Stimulated activated CD8-positive, alpha-beta memory T cell treated with anti-CD3 and anti-CD28 coated beads, Interleukin-4, amount 100 ng/mL, for 4 hours (primary cell): ENCODE measurements at places on chromosomes 12 and 14.

DNA sequence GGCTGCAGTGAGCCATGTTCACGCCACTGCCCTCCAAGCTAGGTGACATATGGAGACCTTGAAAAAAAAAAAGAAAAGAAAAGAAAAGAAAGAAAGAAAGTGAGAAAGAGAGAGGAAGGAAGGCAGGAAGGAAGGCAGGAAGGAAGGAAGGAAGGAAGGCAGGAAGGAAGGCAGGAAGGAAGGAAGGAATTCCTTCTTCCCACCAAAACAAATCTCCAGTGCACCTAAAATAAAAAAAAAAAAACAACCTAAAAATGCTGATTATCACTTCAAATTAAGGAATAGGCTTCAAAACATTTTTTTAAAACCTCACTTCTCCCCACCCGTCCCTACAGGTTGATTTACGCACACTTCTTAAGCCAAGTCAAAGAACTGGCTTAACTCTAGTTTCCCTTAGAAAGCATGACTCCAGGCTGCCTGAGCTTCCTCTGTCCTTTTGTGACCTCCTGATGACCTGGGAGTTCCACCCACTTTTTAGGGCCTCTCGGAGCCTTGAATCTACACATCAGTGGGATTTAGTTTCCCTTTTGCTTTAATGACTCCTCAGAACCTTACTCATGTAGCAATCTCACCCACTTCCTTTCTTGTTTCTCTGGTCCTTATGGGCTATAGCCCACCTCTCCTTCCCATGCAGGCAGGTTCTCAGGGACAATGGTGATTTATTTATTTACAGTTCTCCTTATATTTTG is 18.6 kb downstream of the DUSP6 start:
- no peak for DNase-seq

GRCh38 chr14:88195676-88196075 is 127.4 kb downstream of the KCNK10 start:
- no peak for DNase-seq

DNA sequence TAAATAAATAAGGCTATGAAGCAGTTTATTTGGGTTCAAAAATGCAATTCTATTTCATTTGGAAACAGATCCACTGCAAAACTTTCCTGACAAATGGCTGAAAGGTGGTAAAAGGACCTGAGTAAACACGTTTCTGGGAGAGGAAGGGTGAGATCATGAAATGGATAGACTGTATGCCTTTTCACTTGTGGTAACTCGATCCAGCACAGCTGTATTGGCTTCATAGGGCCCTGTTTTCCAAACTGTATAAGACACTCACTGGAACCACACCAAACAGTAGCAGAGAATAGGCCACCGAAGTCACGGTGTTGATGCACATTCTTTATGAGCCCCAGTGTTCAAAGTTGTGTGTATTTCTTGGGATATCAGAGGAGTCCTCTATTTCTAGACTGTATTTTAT is 325.2 kb upstream of the DIO2 start:
- no peak for DNase-seq

DNA sequence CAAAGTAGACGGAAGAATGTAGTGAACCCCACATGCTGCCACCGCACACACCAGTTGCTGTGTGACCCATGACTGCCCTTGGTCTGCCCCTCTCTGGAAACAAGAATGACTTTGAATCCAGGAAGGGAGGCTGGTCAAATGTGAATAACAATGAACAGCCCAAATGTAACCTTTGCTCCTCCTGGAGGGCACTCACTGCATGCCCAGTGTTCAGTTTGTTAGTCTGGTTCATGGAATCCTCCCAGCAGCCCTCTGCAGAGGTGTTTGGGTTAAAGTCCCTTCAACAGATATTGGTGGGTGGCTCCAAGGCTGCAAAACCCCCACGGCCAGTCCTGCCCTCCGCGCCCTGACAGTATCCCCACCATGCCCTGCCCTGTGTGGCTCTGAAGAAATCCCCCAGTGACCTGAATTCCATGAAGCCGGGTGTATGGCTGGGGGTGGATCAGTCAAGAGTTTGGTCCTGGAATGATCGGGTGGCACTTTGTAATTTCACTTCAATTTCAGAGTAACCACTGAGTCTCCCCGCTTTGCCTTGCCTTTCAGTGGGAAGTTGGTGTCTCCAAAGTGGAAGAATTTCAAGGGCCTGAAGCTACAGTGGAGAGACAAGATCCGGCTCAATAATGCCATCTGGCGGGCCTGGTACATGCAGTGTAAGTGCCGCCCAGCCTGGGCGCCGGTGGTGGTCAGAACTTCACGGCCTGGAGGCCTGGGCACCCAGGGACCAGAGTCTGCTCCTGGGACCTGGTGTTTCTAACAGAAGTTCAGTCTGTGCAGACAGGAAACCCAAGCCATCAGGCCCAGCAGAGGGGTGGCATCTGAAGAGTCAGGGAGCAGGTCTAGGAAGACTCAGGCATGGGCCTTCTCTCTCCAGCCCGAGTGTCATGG is 47.1 kb downstream of the IL31 start:
- DNase-seq: no peak

DNA sequence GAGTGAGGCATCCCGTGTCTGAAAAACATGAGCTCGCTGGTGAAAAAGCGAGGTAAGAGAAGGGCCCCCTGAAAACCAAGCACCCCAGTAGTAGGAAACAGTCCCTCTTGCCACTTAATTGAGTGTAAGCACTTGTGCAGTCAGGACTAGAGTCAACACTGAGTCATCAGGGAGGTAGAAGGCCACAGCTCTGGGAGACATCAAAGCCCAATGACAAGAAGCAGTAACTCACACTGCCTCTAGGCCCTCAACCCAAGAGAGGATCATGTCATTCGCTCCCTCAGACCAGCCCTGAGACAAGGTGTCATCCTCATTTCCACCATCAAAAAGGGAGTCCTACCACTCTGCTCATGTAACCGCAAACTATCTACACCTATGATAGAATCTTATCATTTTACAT is 17.8 kb downstream of the POMT2 start:
- DNase-seq: no peak

DNA sequence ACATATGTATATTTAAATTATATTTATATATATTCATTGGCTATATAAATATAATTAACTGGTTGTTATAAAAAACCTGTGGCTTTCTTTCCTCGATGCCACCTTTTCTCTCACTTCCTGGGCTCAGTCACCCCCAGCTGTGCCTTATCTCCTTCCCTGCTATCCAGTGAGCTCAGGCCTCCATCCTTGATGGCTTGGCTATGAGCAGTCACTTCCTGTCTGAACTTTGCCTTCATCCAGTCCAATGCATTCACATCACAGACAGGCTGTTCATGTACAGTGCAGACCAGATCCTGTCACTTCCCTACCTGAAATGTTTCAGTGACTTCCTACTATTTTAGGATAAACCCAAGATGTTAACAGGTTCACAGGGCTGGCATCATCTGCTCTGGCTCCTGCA is 115.3 kb upstream of the PRB2 start:
- DNase-seq: no peak

DNA sequence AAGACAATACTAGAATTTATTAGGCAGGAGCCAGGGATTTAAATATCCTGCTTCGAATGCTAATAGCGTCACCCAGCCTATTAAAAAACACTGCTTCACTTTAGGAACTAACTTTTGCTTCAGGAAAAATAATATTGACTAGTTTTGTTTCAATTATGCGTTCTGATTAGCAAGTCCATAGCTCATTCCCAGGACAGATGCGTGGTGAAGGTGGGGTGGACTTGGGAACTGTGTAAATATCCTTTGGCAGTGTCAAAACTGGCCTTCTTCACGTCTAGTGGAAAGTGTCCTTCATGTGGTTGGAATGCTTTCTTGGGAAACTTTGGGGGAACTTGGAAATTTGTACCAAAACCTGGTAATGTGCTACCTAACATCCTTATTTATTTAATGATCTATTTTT is 474.8 kb upstream of the NOVA1 start:
- no peak for DNase-seq

- DNase-seq: no peak
Observed at GRCh38 chr14:33356181-33356580, 417.5 kb downstream of the NPAS3 start.

GRCh38 chr14:20302042-20302755 is 3.6 kb downstream of the TTC5 start:
- DNase-seq: no peak

DNA sequence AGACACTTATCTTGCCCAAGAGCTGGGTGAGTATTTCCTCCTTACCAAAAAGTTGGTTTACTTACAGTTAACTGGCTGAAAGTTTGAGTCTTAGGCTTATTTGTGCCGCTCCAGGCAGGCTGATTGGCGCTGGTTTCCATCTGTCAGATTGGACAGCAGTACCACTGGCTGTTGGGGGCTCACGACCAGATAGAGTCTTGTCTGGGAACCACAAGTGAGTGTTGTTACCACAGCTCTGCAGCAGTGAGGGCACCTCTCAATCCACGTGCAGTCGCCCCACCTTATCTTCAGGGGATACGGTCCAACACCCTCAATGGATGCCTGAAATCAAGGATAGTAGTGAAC is 58.9 kb downstream of the DDX51 start:
- DNase-seq: no peak

- DNase-seq: no peak
Observed at GRCh38 chr12:96187956-96188355, 6.2 kb upstream of the ELK3 start.

- DNase-seq: no peak
Observed at GRCh38 chr14:57961786-57962060, 95.8 kb upstream of the SLC35F4 start.

- DNase-seq: no peak
Observed at GRCh38 chr14:74616507-74616906, 4.5 kb upstream of the LTBP2 start.

DNA sequence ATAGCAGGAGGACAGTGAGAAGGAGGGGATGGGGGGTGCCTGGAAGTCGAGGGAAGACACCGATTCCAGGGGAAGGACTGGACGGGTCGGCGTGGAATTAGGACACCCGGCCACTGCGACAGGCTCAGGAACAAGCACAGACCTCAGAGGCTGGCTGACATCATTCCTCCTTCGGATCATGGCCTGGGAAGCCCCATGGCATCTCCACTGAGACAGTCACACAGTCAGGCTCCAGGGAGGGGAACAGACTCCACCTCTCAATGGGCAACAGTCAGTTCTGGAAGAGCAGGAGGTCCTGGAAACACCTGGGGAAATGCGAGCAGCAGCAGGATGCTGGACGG is 67.9 kb upstream of the FBRSL1 start:
- no peak for DNase-seq

DNA sequence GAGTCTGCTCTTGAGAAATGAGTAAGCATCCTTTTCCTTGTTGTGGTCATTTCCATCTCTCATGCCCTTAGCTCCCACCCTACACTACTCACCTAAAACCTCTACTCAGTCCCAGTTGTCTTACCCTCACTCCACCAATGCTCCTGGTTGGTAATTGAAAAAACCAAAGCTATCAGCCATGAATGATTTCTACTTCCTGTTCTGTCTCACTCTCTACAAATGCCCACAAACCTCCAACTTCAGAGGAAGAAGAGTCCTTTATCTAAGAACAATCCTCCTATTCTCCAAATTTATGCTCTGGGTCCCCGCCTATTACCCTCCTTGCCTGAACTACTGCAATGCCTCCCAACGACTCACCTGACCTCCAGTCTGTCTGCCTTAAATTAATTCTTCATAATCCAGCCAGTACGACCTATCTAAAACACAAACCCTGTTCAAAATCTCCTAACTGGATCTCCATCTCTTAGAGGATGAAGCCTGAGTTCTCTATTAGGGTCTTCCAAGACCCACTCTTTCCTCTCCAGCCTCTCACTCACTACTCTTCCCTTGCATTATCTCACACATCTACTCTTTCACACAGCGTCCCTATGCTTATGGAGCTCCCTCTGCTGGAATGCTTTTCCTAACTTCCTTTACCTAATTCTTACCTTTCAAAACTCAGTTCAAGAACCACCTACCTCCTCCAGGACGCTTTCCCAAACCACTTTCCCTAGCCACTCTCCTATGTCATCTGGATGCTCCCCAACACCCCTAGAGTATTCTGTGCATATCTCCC is 2.2 kb downstream of the DHRS1 start:
- DNase-seq: no peak

GRCh38 chr12:128078301-128078971 is 188.5 kb upstream of the TMEM132C start:
- no peak for DNase-seq

DNA sequence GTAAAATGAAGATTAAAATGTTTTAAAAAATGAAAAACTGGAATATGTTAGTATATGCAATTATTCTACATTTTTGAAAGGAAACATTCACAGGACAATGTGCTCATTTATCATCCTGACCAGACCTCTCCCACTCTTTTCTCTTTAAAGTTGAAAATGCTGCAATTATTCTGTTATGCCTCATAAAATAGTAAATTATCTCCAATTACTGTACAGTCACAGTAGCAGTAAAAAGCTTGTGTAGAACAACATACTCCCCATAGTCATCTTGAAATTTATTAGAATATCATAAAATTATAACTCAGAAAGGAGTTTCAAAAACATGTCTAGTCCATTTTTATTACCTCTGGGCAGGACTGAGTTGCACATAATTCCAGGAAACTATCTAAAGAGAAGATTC is 250.3 kb downstream of the SYT1 start:
- no peak for DNase-seq

DNA sequence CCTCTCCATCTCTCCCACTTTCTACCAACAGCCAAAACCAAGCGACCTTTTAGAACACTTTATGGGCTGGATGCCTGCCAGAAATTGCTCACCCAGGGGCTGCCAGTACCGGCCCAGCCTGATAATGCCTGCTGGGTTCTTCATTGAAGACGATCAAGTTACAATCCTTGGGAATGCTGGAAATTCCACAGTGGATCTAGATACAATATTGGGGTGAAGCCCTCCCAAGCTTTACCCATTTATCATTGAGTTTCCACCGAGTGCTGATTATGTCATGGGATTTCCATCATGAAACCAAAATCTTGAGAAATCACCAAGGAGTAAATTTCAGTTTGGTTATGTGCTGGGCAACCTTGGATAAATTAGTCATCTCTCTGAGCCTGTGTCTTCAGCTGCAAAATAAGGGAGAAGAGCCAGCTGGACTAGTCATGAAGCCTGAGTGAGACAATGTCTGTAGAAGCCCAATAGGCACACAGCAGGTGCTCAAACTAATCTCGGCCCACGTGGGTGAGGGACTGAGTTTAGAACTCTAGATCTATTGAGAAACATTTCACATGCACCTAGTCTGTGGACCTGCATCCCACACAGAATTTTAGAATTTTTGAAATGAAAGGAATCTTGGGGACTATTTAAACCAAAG is 75.5 kb upstream of the CLMN start:
- no peak for DNase-seq
